Brain microvascular endothelial cell (primary cell): ENCODE measurements at places on chromosomes 4 and X.

GRCh38 chrX:39582091-39582490 lies 515.7 kb downstream of the BCOR start:
- no peak for DNase-seq

DNA sequence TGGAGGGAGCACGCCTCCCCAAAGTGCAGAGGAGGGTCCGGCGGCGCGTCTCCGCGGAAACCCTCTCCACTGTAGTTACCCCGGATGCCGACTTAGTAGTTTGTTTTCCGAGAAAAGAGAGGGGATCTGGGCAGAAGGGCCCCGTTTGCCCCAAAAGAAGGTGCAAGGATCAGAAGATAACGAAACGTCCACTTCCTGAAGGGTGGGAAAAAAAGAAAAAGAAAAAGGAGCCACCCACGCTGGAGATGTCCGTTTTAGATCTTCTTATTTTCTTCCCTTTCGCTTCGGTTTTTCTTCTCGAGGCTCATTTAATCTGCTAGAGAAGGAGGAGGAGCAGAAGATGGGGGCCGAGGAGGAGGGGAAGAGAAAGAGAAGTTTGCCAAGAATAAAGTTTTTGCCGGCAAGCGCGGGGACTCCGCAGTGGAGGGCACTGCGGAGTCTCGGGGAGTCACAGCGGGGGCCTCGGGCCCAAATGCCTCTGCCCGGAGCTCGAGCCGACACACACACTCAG lies 517 bp downstream of the LEF1 start:
- no peak for DNase-seq

DNA sequence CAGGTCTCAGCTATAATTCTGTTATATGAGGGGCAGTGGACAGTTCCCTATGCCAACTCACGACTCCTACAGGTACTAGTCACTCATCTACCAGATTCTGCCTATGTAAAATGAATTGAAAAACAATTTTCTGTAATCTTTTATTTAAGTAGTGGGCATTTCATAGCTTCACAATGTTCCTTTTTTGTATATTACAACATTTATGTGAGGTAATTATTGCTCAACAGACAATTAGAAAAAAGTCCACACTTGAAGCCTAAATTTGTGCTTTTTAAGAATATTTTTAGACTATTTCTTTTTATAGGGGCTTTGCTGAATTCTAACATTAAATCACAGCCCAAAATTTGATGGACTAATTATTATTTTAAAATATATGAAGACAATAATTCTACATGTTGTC lies 20.4 kb downstream of the EREG start:
- DNase-seq: no peak

- no peak for DNase-seq
Measured at GRCh38 chr4:109275066-109275745, 27.3 kb downstream of the COL25A1 start.
